ENCODE measurements at places on chromosomes 1 and 21.

GRCh38 chr1:204647114-204647804 is 38.3 kb downstream of the LRRN2 start:
- no peak for DNase-seq

DNA sequence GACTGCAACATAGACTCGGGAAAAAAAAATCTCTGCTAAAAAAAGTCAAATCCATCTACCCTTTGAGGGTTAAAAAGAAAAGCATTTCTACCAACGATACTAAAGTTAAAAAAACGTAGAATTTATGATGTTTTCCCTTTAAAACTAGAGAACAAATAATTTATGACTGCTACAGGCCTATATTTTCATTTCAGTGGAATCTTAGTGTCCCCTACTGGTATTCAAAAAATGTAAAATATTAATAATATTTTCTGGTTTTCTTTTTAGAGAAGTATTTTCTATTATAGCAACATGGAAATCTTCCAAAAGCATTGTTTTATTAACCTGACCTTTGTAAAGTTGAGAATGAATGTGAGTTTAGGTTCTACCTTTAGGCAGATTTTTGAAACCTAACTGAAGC is 1582.2 kb downstream of the MRPL39 start:
- no peak for DNase-seq

GRCh38 chr1:46183079-46183847 is 7.0 kb upstream of the P3R3URF start:
- no peak for DNase-seq

DNA sequence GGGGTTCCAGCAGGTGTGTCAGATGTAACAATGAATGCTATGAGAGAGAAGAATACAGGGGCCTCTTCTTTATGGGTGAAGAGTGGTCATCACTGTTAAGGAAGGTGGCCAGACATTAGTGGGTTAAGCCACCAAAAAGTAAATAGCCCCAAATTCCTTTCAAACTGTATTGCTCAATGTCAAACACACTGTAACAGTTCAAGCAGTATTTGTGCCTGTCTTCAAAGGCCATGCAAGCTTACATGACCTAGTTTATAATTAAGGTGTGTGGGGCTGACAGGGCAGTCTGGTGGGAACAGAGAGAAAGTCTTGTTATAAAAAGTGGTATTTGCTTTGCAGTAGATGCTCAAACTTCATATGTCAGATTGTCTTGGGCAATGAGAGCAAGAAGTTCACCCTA is 18.5 kb downstream of the CHIT1 start:
- DNase-seq: no peak

DNA sequence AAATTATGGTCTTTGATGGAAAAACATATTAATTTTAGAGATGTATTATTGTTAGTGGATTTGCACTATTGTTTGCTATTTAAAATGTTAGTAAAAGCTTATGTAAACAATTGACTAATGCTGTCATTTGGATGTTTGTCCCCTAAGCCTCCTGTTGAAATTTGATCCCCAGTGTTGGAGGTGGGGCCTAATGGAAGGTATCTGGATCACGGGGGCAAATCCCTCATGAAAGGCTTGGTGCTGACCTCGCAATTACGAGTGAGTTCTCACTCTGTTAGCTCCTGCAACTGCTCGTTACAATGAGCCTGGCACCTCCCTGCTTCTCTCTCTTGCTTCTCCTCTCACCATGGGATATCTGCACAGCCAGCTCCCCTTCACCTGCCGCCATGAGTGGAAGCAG is 14.3 kb downstream of the TMEM35B start:
- DNase-seq: no peak

DNA sequence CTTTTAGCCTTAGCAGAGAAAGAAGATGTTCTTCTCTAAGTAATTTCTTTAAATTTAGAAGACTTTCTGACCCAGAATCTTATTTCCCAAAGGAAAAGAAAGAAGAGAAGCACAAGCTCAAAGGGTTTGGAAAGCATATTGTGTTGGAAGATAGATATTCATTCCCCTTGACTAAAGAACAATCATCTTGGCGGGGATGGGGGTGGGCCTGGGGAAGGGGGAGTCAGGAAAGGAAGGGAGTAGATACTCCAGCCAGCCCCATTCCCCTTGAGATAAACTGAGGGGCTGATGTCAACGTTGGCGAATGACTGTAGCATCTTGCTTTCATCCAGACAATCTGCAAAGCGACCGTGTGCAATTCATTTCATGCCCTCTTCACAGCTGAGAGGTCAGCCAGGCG is 66.5 kb upstream of the SIPA1L2 start:
- DNase-seq: no peak

DNA sequence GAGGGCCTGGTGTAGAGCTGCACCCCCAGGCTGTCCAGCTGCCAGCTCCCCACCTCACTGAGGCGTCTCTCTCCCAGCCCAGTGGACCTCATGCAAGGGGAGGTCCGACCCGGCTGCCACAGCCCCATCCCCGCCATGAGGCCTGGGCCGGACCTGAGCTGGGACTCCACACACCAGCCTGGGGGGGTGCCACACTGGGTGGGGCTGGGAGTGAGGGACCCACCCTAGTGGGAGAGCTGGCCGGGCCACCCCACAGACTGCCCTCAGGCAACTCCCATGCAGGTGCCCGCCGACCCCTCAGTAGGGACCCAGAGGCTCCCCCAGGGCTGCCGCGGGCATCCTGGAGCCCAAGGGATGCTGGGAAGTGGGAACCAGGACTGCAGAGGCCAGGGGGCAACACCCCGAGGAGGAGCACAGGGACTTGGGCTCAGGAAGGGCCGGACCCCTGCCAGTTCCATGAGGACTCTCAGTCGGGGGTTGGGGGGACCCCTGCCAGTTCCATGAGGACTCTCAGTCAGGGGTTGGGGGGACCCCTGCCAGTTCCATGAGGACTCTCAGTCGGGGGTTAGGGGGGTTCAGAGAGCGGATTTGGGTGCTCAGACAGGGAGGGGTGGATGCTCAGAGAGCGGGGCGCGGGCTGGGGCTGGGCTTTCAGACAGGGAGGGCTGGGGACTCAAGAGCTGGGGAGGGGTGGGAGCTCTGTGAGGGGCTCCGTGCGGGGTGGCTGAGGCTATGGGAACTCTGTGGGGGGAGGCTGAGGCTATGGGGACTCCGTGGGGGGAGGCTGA is 1.2 kb upstream of the RNF223 start:
- DNase-seq: no peak

- no peak for DNase-seq
These were observed 68.3 kb upstream of the TARDBP start for GRCh38 chr1:10943991-10944730.

DNA sequence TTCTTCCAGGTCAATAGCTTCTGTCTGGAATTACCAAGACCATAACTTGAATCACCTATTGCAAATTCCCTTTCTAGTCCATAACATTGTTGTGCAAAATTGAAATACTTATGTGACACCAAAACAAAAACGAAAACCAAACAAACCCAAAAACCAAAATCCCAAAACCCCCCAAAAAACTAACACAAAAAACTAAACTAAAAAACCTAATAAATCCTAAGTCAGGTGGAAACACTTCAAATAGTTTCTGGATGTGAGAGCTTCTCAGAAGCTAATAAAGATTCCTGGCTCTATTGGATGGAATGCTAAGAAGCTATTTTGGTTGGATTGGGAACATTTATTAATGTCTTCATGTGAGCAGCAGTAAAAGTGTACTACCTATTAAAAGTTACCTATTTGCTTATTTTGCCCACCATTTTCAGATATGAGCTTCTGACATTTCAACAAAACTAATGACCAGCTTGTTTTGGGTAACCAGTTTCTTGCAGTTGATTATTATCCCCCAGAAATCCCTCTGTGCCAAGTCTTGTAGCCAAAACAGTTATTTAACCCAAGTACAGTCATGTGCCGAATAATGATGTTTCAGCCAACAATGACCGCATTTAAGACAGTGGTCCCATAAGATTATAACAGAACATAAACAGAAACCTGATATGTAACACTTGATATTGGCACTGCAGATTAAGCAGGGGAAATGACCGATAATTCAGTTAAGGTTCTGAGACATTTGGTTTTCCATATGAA is 76.4 kb downstream of the LTN1 start:
- DNase-seq: no peak

DNA sequence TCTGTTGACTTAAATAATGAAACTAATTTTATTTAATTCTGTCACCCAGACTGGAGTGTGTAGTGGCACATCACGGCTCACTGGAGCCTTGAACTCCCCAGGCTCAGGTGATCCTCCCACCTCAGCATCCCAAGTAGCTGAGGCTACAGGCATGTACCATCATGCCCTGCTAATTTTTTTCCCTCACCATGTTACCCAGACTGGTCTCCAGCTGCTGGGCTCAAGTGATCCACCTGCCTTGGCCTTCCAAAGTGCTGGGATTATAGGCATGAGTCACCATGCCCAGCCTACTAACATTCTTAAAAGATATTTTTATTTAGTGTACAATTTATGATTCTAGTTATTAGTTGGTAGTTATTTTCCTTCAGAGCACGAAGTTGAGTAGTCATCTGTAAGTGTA is 49.5 kb downstream of the NRDC start:
- no peak for DNase-seq

DNA sequence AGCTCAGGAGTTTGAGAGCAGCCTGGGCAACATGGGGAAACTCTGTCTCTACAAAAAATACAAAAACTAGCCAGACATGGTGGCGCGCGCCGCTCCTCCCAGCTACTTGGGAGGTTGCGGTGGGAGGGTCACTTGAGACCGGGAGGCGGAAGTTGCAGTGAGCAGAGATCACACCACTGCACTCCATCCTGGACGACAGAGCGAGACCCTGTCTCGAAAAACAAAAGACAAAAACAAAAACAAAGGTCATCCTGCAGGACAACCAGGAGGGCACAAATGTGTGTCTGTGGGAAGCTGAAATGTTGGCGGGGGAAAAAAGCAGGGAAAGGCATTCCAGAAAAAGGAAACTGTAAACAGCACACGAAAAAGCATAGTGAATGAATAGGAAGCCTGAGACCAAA is 104.1 kb upstream of the HNRNPU start:
- DNase-seq: no peak
